ENCODE measurements at places on chromosomes 1 and 21.

DNA sequence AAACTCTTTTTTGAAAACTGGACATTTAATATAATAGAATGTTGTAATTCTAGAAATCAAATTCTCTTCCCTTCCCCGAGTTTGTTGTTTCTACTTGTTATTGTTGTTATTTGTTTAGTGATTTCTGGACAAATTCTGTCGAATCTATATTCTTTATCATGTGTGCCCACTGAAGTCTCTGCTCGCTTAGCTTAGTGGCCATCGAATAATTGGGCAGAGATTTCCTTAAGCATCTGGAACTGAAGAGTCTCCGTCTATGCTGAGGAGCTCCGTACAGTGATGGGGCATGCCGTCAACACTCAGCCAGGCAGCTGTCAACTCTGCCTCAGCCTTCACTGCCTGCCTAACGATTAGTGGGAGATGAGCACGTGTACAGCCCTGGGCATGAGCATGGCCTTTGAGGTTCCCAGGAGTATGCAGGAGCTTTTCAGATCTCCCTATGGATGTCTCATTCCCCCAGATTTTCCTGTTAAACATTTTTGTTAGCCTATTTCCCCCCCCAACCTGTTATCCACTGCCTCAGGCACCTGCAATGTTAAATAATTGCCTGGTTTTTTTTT, 66.8 kb downstream of the SLX9 start:
- DNase-seq = no peak

DNA sequence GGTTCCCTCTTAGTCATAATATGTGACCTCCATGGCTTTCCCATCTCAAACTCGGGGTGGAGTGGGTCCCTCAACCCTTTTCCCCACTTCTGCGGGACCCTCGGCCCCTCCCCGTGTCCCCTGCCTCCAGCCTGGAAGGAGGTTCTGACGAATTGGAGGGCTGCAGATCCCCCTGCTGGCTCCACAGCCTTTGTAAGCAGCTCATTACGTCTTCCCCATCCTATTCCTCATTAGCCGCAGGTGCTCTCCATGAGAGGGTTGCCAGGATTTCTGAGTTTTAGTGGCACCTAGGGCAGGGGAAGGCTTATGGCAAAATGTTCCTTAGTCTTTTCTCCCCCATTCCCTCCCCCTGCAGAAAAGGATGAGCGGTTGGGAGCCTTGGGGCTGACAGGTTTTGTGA, 8.3 kb downstream of the ACTL8 start:
- no peak for DNase-seq

- DNase-seq = no peak
These were observed 20.7 kb downstream of the PHC2 start for GRCh38 chr1:33410091-33410701.

DNA sequence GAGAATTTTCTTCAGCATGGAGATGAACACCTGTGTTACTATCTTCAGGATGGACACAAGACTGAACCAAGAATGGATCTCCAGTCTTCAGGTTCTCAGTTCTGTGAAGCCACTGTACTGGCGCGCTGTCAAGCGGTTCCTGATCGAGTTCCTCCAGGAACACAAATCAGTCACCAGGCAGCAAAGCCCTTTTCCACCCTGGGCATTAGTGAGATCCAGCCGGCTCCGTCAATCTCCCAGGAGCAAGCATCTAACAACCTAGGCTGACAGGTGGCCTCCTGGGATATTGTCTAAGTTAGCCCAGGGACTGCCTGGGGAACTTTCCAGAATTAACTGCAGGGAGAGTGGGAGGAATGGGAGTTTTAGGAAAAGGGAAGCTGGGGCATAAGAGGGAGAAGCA, 9.7 kb upstream of the IGFN1 start:
- DNase-seq = no peak

GRCh38 chr1:119286587-119287181, 81.9 kb upstream of the HAO2 start:
- peak; percentile 17 for DNase-seq

GRCh38 chr21:15098908-15099307, 34.1 kb upstream of the NRIP1 start:
- no peak for DNase-seq

DNA sequence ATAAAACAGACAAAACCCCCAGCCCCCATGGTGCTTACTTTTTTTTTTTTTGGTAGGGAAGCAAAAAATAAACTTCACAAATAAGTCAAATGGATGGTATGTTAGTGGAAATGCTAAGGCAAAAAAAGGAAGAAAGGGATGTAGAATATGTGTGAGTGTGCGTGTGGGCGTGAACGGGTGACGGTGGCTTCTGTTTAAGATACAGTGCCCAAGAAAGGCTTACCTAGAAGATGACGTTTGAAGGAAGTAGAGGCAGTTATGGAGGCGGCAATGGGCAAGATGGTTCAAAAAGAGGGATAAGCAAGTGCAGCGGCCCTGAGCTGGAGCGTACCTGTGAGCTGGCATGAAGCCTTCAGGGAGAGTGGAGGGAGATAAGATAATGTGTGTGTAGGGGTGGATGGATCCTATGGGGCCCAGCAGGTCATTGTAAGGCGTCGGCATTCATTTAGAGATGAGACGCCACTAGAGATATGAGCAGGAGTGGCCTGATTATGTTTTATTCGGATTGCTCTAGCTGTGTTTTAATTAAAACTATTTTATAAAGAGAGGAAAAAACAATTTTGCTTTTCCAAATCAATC, 19.9 kb downstream of the LEPR start:
- DNase-seq = no peak

DNA sequence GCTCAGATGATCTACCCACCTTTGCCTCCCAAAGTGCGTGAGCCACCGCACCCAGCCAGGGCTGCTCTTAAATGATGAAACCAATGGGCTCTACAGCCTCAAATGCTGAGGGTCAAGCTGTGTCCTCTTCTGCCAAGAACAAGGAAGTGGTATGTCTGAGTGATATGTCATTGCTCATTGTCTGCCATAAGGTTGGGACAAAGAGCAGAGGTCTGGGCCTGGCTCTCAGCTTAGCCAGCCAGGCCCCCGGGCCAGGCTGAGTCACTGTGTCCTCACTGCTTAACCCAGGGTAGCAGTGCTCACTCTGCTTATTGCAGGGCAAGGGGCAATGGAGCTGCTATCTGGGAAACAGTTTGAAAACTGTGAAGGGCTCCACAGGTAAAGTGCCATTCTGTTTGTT, 8.3 kb upstream of the ETS2 start:
- DNase-seq = no peak

GRCh38 chr1:94542088-94542870, 720 bp upstream of the F3 start:
- DNase-seq = no peak

Data from NCI-H510A (cell line).